ENCODE measurements at places on chromosomes 6 and 20. TPM values are rescaled to one million over a fixed set of nuclear protein-coding genes. Genes with fewer than 3 reads are reported as not detected.

Gene C6orf15
- total RNA-seq, result not detected

GRCh38 chr20:59873409-59873808 is 60.0 kb downstream of the SYCP2 start:
- DNase-seq, result no peak

GRCh38 chr20:9076440-9076839 is 7.6 kb downstream of the PLCB4 start:
- DNase-seq, result no peak

DNA sequence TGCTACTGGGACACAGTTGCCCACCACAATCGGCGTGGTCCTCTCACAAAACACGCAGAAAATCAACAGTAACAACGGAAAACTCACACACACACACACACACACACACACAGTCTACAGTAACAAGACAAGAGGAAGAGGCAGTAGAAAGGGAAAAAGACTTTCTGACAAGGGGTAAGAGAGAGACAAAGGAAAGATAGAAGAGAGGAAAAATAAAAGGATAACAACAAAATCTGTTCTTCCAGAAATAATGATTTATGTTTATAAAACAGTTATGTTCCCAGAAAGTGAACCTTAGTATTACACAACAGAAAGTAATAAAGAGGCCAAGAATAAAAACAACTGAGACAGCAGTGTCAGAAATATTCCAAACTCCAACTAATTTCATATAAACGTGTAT is 2.9 kb downstream of the RANBP9 start:
- DNase-seq, result no peak

DNA sequence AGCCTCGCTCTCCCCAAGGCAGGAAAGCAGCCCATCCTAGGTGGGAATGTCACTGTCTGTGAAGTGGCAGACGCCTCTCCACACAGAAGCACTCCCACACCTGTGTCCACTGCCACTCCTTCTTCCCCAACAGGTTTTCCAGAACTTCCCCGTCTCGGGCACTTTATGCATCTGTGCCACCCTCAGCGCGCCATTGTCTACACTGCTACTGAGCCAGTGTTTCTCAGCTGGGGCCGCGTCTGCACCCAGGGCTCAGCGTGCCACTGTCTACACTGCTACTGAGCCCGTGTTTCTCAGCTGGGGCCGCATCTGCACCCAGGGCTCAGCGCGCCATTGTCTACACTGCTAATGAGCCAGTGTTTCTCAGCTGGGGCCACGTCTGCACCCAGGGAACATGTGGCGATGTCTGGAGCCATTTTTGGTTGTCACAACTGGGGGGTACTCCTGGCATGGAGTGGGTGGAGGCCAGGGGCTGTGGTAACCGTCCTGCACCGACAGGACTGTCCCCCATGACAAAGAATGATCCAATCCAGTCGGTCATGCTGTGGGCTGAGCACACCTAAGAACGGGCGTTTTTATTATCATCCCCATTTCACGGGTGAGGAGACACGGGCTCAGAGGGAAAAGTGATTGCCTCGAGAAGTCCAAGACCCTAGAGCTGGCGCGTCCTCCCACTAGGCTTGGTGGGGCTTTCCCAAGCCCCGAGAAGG is 41.7 kb upstream of the ZBP1 start:
- DNase-seq, result no peak

DNA sequence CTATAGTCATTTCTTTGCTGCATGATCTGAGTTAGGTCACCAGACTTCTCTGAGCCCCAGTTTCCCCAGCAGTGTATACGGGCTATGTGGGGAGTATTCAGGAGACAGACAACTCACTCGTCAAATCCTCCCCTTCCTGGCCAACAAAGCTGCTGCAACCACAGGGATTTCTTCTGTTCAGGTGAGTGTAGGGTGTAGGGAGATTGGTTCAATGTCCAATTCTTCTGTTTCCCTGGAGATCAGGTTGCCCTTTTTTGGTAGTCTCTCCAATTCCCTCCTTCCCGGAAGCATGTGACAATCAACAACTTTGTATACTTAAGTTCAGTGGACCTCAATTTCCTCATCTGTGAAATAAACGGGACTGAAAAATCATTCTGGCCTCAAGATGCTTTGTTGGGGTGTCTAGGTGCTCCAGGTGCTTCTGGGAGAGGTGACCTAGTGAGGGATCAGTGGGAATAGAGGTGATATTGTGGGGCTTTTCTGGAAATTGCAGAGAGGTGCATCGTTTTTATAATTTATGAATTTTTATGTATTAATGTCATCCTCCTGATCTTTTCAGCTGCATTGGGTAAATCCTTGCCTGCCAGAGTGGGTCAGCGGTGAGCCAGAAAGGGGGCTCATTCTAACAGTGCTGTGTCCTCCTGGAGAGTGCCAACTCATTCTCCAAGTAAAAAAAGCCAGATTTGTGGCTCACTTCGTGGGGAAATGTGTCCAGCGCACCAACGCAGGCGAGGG is 594 bp upstream of the CDKN1A start:
- DNase-seq, result peak; percentile 97

DNA sequence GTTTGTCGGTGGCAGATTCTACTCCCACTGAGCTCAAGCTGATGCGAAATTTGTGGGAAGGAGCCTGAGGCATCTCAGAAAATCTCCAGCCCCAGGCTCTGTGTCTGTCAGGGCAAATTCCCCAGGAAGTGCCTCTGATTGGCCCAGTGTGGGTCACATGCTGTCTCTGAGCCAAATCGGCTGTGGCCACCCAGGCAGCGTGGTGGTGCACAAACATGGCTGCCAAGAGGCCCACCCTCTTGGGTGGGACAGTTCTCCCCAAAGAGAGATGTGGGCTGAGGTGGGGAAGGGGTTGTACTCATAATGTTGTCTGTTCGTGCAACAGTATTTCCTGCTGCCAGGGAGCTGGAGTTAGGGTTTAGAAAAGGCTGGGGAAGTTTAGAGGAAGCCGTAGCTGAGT is 130.6 kb downstream of the BMP7 start:
- DNase-seq, result no peak

DNA sequence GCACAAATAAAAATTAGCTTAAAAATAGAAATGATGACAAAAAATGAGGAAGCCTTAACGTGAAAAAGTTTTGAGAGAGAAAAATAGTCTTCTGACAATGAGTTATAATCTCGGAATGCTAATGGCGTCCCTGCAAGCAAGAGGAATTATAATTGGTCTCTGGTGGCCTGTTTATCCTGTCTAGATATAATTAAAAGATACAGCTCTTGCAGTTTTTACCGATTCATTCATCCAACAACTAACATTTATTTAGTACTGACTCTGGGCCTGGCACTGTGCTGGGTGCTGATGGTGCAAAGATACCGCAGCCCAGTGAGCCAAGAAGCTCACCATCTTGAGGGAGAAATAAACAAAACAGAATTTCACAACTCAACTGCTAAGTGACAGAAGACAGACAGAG is 31.6 kb upstream of the ANKRD60 start:
- DNase-seq, result no peak

DNA sequence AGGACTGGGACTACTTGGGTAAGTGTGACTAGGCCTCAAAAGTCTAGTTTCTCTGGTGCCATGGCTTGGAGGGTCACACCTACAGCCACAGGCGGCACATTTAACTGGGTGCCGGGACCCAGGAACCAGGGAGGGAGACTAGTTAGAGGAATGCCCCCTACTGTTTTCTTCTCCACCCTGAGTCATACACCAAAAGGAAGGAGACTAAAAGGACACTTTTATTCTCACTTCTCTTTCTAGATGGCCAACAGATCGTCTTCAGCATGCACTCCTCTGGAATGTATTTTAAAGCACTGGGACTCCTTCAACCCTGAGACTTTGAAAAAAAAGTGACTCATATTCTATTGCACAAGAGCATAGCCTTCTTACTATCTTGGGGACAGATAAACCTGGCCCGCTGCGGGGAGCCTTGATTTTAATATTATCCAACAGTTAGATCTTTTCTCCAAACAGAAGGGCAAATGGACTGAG is 33.4 kb downstream of the PLN start:
- no peak for DNase-seq

- DNase-seq, result no peak
These were observed 28.8 kb downstream of the DCDC2 start for GRCh38 chr6:24329022-24329421.
